ENCODE measurements at places on chromosomes 1 and 21. TPM values are rescaled to one million over a fixed set of nuclear protein-coding genes. Genes with fewer than 3 reads are reported as not detected.

The PTPRF gene
- 77.5 TPM for total RNA-seq

The SH2D5 gene
- 23.3 TPM for total RNA-seq

The CTSS gene
- total RNA-seq: 5.1 TPM

The PCNT gene
- total RNA-seq: 44.3 TPM

The YRDC gene
- 24.0 TPM for total RNA-seq

The SEMA6C gene
- 5.7 TPM for total RNA-seq

The KCNE2 gene
- not detected for total RNA-seq

The DTL gene
- 26.7 TPM for total RNA-seq

The INKA2 gene
- 0.54 TPM for total RNA-seq

The MROH7 gene
- not detected for total RNA-seq

The NPR1 gene
- total RNA-seq: 0.36 TPM

The CFAP107 gene
- total RNA-seq: not detected

The ESRRG gene
- total RNA-seq: not detected

The LCE1F gene
- total RNA-seq: not detected

The FAM167B gene
- 1.9 TPM for total RNA-seq

The S100A7 gene
- not detected for total RNA-seq

The TFF1 gene
- 0.36 TPM for total RNA-seq

The PEX19 gene
- 55.1 TPM for total RNA-seq

The PRUNE1 gene
- total RNA-seq: 16.2 TPM

The MYBPH gene
- not detected for total RNA-seq

The PROX1 gene
- 0.13 TPM for total RNA-seq

The TBX19 gene
- 2.2 TPM for total RNA-seq

The CLCNKB gene
- not detected for total RNA-seq

The ID3 gene
- total RNA-seq: 39.6 TPM

The SF3B4 gene
- 120 TPM for total RNA-seq

The MMEL1 gene
- total RNA-seq: 0.46 TPM

The NEK2 gene
- total RNA-seq: 34.4 TPM

The SPRR1A gene
- total RNA-seq: not detected

The S100A8 gene
- not detected for total RNA-seq

The OR2G6 gene
- total RNA-seq: not detected

The CLEC20A gene
- total RNA-seq: not detected

The ARHGAP29 gene
- 197 TPM for total RNA-seq

The KRTAP13-3 gene
- not detected for total RNA-seq

The LMX1A gene
- not detected for total RNA-seq

The FHAD1 gene
- 0.23 TPM for total RNA-seq

The MYOG gene
- not detected for total RNA-seq

The ADGRB2 gene
- total RNA-seq: 34.8 TPM

The NCF2 gene
- 0.10 TPM for total RNA-seq

The TDRD10 gene
- not detected for total RNA-seq

The TAL1 gene
- 0.05 TPM for total RNA-seq

The HCN3 gene
- total RNA-seq: 7.8 TPM

The LRRC3 gene
- 3.3 TPM for total RNA-seq

The LIN9 gene
- 11.4 TPM for total RNA-seq

The EFNA3 gene
- total RNA-seq: 2.3 TPM

The S100A16 gene
- 61.6 TPM for total RNA-seq

The MAEL gene
- not detected for total RNA-seq

The HES3 gene
- not detected for total RNA-seq

The PIGM gene
- 4.4 TPM for total RNA-seq

The TRPM2 gene
- total RNA-seq: 0.26 TPM

The OR2L13 gene
- not detected for total RNA-seq

The ARTN gene
- 0.49 TPM for total RNA-seq

The TCHHL1 gene
- not detected for total RNA-seq

The C4BPA gene
- total RNA-seq: 0.26 TPM

The GPR137B gene
- total RNA-seq: 25.3 TPM

The RAB42 gene
- 4.2 TPM for total RNA-seq

The FCRL5 gene
- not detected for total RNA-seq

The LCE1E gene
- not detected for total RNA-seq

The ITGB3BP gene
- 31.9 TPM for total RNA-seq
